ENCODE measurements at places on chromosomes 3 and 15.

- ATAC-seq: no peak
These were observed 12.6 kb downstream of the OSBPL10 start for GRCh38 chr3:31968369-31968926.

- ATAC-seq: no peak
These were observed 134.6 kb upstream of the KBTBD8 start for GRCh38 chr3:66863205-66864111.

DNA sequence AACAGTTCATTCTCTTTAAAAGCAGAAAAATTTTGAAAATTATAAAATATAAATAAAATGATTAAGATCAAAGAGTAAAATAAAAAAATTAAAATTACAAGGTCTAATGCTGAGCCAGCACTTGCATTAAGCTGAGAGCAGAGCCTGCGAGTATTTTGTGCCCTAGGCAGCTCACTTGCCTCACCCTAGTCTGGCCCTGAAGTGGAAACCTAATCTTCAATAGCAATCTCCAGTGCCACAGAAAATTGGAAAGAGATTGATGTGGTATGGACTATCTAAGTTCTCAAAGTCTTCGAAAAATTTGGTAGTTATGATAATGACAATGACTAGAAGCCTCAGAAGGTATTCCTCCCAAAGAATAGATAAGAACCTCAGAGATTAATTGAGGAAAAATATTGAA is 459.4 kb upstream of the CBLB start:
- ATAC-seq: no peak

DNA sequence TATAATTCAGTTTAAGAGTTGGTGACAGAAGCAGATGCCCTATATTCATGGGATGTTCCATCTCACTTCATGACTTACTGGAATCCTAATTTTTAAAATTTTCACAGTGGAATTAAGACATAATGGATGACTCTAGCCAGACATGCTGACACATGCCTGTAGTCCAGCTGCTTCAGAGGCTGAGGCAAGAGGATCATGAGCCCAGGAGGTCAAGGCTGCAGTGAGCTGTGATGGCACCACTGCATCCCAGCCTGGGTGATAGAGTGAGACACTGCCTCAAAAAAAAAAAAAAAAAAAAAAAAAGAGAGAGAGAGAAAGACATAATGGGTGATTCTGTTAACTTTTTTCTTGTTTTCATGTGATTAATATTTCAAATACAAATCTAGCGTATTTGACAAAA is 123.6 kb downstream of the KLHL25 start:
- no peak for ATAC-seq

GRCh38 chr3:127019449-127019848 is 36.5 kb downstream of the PLXNA1 start:
- no peak for ATAC-seq

GRCh38 chr15:79653533-79653932 is 221.4 kb downstream of the MINAR1 start:
- no peak for ATAC-seq

DNA sequence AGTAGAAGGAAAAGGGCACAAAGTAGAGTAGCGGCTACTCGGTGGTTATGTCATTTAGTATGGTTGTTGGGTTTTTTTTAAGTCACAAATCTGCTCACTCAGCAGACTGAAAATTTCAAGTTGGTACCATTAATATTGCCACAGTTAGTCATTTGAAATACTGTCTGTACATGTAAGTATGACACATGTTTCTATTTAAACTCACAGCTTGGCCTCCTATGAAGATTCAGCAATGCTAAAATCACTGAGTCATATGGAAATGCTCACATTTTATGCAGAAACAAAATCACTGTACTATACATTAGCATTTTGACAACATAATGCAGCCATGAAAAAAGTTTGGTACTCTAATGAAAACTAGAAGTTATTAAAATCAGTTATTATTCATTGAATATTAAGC is 571.9 kb downstream of the TAFA4 start:
- ATAC-seq: no peak

GRCh38 chr15:27679731-27680471 is 419.2 kb downstream of the OCA2 start:
- ATAC-seq: no peak

DNA sequence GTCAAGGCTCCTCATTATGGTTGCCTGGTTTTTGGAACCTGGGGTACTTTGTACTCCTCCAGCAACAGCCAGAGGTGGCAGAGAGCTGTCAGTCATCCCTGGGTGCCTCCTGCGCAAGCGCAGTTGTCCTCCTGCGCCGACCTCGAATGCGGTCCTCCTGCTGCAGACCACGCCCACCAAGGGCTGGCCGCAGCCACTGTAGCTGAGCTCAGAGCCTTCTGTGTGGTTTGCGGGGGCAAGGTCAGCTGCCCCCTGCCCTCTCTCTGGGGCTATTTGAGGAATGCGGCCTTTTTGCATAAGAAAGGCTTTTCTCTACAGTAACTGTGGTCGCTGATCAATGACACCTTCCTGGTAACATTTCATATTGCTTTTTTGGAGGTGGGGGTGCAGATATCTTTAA is 131.3 kb upstream of the SNRPN start:
- no peak for ATAC-seq

DNA sequence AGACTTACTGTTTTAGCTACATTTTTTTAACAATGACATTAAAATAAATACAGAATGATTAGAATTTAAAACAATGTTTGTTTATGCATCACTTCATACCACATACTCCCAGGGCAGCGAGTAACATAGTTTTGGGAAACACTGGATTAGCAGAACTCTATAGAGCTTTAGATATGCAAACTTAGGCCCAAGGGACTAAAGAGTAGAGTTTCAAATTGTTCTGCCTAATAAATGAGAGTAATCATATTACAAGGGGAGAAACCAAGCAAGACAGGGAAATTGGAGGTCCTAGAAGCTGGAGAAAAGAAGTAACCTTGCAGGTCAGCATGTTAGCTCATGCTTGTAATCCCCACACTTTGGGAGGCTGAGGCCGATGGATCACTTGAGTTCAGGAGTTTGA is 3.6 kb upstream of the DAZL start:
- no peak for ATAC-seq

DNA sequence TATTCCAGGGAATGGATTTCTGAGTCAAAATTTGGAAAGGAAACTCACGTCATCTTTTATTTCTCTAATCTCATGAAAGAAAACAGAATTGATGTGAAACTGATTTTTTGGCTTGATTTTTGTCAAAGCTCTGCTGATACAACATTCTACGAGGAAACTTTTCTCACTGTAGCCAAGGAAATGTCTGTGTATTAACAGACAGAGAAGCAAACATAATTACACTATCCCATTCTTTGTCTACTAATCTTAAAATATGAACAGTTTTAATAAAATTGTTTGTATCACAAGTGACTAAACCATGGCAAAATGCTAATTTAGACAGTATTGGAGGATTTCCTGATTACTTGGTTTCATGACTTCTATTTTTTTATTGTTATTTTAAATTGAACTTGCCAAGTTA is 1437.0 kb downstream of the OTOL1 start:
- ATAC-seq: no peak

- no peak for ATAC-seq
These were observed 553 bp upstream of the SEC22A start for GRCh38 chr3:123201223-123201556.

DNA sequence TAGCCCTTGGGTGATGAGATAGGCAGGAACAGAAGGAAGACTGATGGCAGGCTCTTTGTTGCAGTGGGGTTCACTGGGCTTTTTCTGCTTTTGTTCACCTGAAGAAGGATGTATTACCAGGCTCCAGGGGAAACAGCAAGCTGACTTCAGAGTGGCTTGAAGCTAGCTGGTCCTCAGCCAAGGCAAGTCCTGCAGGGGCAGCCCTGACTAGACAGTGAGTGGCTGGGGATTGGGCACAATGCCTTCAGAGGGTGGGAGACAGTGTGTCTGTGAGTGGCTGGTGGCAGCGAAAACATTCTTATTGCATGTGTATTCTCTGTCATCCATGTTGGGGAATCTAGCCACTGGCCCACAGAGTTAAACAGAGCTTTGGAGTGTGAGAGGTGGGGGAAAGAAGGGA is 2.3 kb upstream of the TEX264 start:
- no peak for ATAC-seq

All from activated T-helper 17 cell treated with anti-CD3 and anti-CD28 coated beads, Interleukin-2, amount 50 U/mL, for 72 hours (primary cell).